ENCODE measurements at places on chromosomes 2 and 18. TPM values are rescaled to one million over a fixed set of nuclear protein-coding genes. Genes with fewer than 3 reads are reported as not detected.

TTR gene
- total RNA-seq = not detected

HADHB gene
- total RNA-seq = 106 TPM

TMEM150A gene
- 17.6 TPM for total RNA-seq

SH2D6 gene
- 0.39 TPM for total RNA-seq

SKOR2 gene
- total RNA-seq = not detected

MTLN gene
- total RNA-seq = 99.2 TPM

CYRIA gene
- not detected for total RNA-seq

DYNAP gene
- not detected for total RNA-seq

CYB5A gene
- 67.6 TPM for total RNA-seq

HADHA gene
- 125 TPM for total RNA-seq

NEB gene
- 0.27 TPM for total RNA-seq

PIEZO2 gene
- not detected for total RNA-seq

C2orf81 gene
- total RNA-seq = 3.0 TPM

IFIH1 gene
- total RNA-seq = 1.7 TPM

NCKAP5 gene
- total RNA-seq = 0.29 TPM

SKA1 gene
- total RNA-seq = 16.2 TPM

FAM136A gene
- total RNA-seq = 37.0 TPM

CD302 gene
- total RNA-seq = 1.6 TPM

DPY30 gene
- total RNA-seq = 72.4 TPM

CFAP221 gene
- total RNA-seq = not detected

TEKT4 gene
- not detected for total RNA-seq

GPBAR1 gene
- total RNA-seq = not detected

ABCG8 gene
- total RNA-seq = not detected

ALLC gene
- not detected for total RNA-seq

DAPL1 gene
- total RNA-seq = not detected

ASB18 gene
- not detected for total RNA-seq

HNMT gene
- total RNA-seq = 1.4 TPM

IL36G gene
- not detected for total RNA-seq

MPP4 gene
- total RNA-seq = 3.7 TPM

HOXD9 gene
- 2.3 TPM for total RNA-seq

RHOB gene
- 138 TPM for total RNA-seq

EMX1 gene
- total RNA-seq = not detected

ARHGEF33 gene
- 0.40 TPM for total RNA-seq

COL4A4 gene
- total RNA-seq = not detected

SP140L gene
- total RNA-seq = 22.3 TPM

ITGA6 gene
- 203 TPM for total RNA-seq

ANKRD62 gene
- total RNA-seq = not detected

RPL31 gene
- 1,311 TPM for total RNA-seq

GLB1L gene
- 5.7 TPM for total RNA-seq

LIMS2 gene
- 52.5 TPM for total RNA-seq

ICA1L gene
- total RNA-seq = 2.6 TPM

CHRNA1 gene
- not detected for total RNA-seq

ALPG gene
- not detected for total RNA-seq

TXNDC2 gene
- 0.07 TPM for total RNA-seq

DSG1 gene
- total RNA-seq = not detected

NETO1 gene
- not detected for total RNA-seq

RESP18 gene
- total RNA-seq = not detected

KATNAL2 gene
- total RNA-seq = 0.76 TPM

OTOS gene
- not detected for total RNA-seq

EN1 gene
- total RNA-seq = not detected

FOSL2 gene
- 115 TPM for total RNA-seq

MYO5B gene
- total RNA-seq = 0.28 TPM

GATA6 gene
- 1.7 TPM for total RNA-seq

GKN2 gene
- total RNA-seq = not detected

NEU4 gene
- total RNA-seq = not detected

SMAD2 gene
- total RNA-seq = 104 TPM

TTN gene
- total RNA-seq = 0.12 TPM

Measured in HFFc6 (cell line).